ENCODE measurements at places on chromosomes 1 and 21.

- DNase-seq: no peak
Measured at GRCh38 chr1:157597959-157598667, at the start of gene FCRL4. Gene FCRL4 (minus strand): TSS chr1:157598085. CDS start chr1:157597944, 141 bp downstream.

- no peak for DNase-seq
Measured at GRCh38 chr1:203597331-203598090, 29.1 kb upstream of the ATP2B4 start.

GRCh38 chr1:89965193-89965768, 29.6 kb upstream of the ZNF326 start:
- DNase-seq: no peak

- no peak for DNase-seq
Measured at GRCh38 chr1:150576794-150577556, 2.4 kb downstream of the MCL1 start.

- no peak for DNase-seq
Measured at GRCh38 chr1:32055416-32055815, 17.3 kb upstream of the TMEM39B start.

DNA sequence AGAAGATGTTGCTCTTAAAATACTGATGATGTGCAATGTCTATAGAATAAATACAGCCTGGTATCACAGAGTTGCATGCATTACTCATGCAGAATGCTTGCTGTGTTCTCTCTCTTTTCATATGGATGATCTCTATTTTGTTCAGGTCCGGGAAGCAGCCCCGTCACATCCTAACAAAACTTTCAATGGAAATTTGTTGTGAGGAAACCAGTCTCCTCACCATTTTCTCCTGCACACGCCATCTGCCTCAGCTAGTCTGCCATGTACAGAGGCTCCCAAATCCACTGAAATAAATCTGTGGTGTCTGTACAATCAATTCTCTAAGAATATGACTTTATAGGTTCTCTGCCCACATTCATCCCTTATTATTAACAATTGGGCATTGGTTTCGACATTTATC, 42.4 kb downstream of the DAB1 start:
- DNase-seq: no peak

DNA sequence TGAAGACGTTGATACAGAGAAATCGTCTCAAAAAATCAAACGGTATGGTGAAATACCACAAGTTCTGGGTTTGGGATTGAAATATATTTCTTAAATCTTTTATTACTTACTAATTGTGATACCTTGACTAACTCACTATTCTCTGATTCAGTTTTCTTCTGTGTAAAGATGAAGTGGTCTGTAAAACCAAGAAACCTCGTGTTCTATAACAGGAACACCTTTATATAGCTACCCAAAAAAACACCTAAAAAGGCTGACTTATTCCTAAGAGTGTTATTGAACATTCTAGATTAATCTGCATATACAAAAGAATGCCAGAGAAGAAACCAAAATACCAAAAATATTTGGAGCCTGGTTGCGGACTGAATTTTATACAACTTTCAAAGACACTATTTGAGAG, 721 bp downstream of the LRRIQ3 start:
- DNase-seq: no peak

DNA sequence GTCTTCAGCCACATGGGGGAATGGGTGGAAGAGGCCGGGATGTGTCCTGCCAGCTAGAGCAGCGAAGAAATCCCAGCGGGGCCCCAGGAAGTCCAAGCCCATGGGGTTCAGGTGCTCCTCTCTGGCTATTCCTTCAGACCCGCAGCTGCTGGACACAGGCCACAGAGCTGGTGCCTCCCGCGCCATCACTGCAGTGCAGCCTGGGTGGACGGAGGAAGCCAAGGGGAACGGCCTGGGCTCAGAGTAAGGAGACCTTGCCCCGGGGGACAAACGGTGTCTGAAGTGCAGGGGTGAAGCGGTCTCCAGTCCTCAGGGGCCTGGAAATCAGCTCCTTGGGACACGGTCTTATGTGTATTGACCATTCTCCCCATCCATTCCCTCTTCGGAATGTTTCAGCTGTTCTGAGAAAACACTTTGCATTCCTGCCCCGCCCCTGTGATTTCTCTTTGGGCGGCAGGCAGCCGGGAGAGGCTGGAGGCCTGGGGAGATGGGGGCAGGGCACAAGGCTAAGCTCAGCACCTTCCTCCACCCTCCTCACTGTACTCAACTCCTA, 18.4 kb downstream of the MTHFR start:
- DNase-seq: no peak

DNA sequence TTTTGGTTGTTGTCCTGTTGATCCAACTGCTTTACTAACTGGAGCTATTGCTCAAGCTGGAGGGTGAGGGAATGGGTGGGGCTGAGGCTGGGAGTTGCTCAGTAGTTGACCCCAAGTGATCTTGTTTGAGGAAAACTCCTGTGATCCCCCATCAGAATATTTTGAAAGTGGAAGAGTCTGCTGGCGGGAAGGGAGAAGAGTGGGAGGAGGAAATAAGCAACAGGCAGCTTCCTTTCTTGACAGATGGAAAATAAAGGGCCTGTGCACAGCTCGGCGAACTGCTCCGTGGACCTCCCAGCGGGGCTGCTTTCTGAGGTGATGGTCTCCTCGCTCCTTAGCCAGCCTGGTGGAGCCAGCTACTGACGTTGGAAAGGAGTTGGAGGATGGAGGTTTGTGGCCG, 199.1 kb upstream of the LMO4 start:
- no peak for DNase-seq

GRCh38 chr1:245874942-245875580, 632.0 kb downstream of the SMYD3 start:
- no peak for DNase-seq

DNA sequence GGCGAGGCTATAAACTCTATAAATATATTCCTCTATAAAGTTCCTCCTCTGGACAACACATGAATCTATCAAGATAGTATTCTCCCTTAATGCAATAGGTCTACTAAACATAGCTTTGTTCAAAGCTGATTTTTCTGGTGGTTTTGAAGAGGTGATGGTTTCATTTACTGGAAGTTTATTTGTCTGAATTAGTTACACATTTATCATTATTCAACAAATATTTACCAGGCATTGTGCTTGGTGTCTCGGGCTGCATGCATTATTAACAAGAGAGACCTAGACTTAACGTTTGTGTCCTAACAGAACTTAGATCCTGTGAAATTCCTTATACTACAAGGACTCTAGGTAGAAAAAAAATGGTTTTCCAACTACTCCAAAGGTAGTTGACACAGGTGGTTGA, 511.4 kb upstream of the B3GALT2 start:
- DNase-seq: no peak

DNA sequence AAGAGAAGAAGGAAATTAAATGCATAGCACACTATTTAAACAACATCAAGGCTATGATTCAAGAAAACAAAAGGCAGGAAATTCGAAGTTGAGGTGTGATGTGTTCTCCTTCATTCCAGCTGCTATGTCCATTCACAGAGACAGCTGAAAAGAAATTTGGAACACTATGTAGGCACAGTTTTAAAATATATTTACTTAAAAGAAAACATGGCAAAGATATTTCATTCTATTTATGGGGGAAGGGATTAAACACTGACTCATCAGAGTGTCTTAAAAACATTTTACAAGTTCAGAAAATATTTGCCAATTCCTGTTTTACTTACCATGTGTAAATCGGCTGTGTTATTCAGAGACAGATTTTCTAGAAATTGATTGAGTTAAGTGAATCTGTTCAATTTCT, 39.4 kb upstream of the NGF start:
- DNase-seq: no peak

GRCh38 chr1:64356636-64357256, 113.2 kb upstream of the CACHD1 start:
- DNase-seq: no peak

DNA sequence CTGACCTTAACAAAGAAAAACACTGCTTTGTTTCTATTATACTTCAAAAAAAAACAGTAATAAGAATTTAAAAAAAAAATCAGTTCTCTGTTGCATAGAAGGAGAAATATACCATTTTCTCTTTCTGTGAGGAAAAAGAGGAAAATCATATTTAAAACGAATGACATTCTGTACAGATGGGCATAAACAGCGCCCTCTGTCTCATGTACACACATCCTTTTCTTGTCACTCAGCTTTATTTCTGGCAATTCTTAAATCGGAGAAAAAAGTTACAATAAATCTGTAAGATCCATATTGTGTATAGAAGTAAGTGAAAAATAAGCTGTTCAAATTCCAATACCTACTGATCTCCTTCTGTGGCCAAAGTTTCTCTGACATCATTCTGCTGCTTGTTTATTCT, 245.4 kb downstream of the SMYD3 start:
- no peak for DNase-seq

DNA sequence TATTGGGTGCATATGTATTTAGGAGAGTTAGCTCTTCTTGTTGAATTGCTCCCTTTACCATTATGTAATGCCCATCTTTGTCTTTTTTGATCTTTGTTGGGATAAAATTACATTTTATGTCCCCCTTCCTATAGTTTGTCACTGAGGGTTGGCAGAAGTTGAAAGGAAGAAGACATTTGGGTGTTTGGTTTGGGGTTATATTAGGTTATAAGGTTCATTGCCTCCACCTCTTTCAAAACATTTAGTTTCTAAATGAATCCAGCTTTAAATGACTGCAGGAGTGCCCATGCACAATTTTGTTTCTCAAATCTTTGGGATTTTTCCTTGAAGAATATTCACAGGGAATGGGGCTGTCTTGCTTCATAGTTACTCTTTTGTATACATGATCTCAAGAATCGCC, 14.6 kb upstream of the LGALS8 start:
- DNase-seq: no peak

DNA sequence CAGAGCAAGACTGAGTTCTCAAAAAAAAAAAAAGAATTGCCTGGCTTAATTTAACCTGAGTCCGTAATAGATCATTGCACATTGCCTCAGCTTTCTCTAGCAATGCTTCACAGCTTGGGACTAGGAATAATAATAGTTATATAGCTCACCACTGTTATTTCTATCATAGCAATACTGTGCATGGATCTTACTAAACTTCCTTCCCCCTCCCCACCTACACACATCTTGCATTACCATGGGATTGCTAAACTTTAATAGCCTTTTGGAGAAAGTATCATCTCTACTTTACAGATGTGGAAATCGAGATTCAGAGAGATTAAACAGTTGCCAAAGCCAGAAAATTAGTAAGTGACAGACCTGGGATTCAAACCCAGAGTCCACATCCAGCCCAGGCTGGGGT, 99.4 kb downstream of the ATP5PO start:
- DNase-seq: no peak

- DNase-seq: no peak
Measured at GRCh38 chr1:81259625-81260411, 540.9 kb upstream of the ADGRL2 start.

DNA sequence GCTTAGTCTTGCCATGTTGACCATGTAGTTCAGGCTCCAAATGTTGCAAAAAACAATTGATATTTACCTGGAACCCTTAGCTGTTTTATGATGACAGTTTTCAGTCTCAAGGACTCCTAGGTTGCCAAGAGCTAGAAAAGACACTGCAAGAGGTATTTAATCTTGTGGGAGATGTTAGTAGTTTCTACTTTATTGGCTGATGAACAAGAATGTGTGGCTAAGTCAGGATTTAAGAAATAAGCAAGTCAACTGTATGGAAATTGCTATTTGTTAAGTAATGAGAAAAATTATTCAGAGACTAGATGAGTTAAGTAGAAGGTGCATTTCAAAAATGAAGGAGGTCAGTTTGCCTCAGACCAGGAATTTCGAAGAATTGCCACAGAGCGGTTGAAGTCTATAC, 639.7 kb upstream of the USP24 start:
- DNase-seq: no peak

Data from activated CD8-positive, alpha-beta memory T cell treated with anti-CD3 and anti-CD28 coated beads for 1 hour (primary cell).